ENCODE measurements at places on chromosomes 7 and 10. TPM values are rescaled to one million over a fixed set of nuclear protein-coding genes. Genes with fewer than 3 reads are reported as not detected.

- no peaks in the 10 kb centered on the region for H3K4me1 ChIP-seq
- H3K27ac ChIP-seq: peak overlapping the region; percentile 39
- H3K36me3 ChIP-seq: no peaks in the 10 kb centered on the region
- no peak for DNase-seq
Observed at GRCh38 chr10:32971536-32972091, 13.6 kb upstream of the ITGB1 start.

DNA sequence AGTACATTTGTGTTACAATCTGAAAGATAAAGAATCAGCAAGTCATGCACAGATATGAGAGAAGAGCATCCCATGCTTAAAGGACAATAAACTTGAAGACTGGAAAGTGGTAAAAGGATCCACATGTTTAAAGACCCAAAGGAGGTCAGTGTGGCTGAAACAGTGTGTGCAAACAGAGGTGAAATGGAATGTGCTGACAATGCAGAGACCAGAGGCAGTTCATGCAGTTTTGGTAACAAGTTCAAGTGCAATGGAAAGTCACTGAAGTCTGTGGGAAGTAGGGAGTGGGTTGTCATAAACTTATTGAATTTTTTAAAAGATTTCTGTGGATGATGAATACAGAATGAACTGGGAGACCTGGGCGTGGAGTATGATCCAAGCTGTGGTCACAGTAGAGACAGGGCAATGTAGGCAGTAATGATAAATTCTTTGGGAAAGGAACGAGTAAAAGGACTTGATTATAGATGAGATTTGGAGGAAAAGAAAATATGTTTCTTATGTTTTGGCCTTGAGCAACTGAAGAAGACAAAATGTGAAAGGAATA, 408.0 kb downstream of the HGF start:
- no peaks in the 10 kb centered on the region for H3K4me1 ChIP-seq
- no peak for DNase-seq
- no peak overlapping the region for H3K27ac ChIP-seq
- no peak overlapping the region for H3K4me3 ChIP-seq
- no peaks in the 10 kb centered on the region for H3K36me3 ChIP-seq
- no peaks in the 10 kb centered on the region for H3K27me3 ChIP-seq

DNA sequence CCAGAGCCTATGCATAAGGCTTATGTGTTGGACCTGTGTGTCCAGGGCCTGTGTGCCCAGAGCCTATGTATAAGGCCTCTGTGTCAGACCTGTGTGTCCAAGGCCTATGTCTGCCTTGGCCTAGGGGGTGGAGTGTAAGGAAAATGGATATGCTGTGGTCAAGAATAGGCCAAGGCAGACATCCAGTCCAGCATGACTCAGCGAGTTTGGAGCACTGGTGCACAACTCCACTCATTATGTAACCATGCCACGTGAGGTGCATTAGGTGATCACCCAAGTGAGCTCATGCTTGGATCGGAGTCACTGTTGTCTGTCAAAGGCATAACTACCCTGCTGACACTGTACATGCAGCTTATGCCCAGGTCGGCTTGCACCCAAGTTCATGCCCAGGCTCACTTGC, 238.9 kb downstream of the CACNA2D1 start:
- no peak for DNase-seq
- no peaks in the 10 kb centered on the region for H3K4me1 ChIP-seq
- no peaks in the 10 kb centered on the region for H3K36me3 ChIP-seq
- H3K4me3 ChIP-seq: no peak overlapping the region
- no peak overlapping the region for H3K27ac ChIP-seq

DNA sequence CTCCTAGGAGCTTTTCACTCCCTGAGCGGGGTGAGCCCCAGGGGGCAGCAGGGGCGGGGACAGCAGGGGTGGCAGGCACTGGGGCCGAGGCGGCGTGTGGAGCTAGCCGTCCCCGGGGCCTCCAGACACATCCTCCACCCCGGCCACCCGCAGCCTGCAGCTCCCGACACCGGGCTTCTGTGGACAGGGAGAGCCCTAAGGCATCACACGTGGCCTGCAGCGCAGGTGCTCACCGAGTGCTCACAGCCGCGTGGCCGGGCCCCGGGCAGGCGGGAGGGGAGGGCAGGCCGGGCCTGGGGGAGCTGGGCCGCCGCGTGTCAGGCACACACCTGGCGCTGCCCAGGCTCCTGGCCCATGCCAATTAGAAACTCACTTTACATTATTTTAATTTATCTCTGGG, 51.4 kb downstream of the MICALL2 start:
- DNase-seq: no peak
- peaks cover 28% of the 10 kb centered on the region for H3K27me3 ChIP-seq
- H3K4me1 ChIP-seq: peaks cover 5% of the 10 kb centered on the region
- H3K36me3 ChIP-seq: peaks cover 5% of the 10 kb centered on the region
- no peak overlapping the region for H3K27ac ChIP-seq

- H3K27ac ChIP-seq: no peak overlapping the region
- H3K4me1 ChIP-seq: no peaks in the 10 kb centered on the region
- DNase-seq: no peak
Observed at GRCh38 chr7:83547526-83547925, 101.4 kb downstream of the SEMA3E start.

GRCh38 chr10:128073890-128074289, 52.3 kb downstream of the MKI67 start:
- no peak overlapping the region for H3K4me3 ChIP-seq
- H3K27ac ChIP-seq: no peak overlapping the region
- no peaks in the 10 kb centered on the region for H3K4me1 ChIP-seq
- H3K27me3 ChIP-seq: no peaks in the 10 kb centered on the region
- H3K36me3 ChIP-seq: peaks cover 88% of the 10 kb centered on the region

DNA sequence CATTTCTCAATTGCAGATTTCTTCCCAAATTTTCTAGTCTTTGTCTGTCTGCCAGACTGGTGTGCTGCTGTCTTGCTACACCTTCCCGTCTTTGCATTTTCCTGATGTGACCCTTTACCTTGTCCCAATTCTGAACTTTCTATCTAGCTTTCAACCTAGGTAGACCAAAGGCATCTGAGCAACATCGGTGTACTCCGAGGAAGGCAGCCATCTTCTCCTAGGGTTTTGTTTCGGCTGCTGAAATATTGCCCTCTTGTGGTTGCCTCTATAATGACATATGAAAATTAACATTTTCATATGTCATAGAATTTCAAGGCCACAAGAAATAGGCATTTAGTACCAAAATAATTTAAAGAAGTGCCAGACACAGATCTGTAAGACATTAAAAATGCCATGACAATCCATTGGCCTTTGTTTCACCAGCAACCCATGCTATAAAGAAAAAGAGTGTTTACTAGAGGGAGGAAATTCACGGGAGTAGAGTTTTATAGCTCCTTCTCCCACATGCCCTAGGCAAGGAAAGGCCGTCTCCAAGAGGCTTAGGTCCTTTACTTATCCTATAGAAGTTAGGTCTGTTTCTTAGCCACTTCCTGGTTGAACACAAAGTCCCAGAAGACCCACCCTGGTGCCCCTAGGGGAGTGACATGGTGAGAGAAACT, 23.4 kb downstream of the OR9A2 start:
- H3K27ac ChIP-seq: peak overlapping the region; percentile 4
- peak; percentile 72 for DNase-seq
- peaks cover 3% of the 10 kb centered on the region for H3K27me3 ChIP-seq
- H3K4me1 ChIP-seq: peaks cover 13% of the 10 kb centered on the region
- no peaks in the 10 kb centered on the region for H3K36me3 ChIP-seq

DNA sequence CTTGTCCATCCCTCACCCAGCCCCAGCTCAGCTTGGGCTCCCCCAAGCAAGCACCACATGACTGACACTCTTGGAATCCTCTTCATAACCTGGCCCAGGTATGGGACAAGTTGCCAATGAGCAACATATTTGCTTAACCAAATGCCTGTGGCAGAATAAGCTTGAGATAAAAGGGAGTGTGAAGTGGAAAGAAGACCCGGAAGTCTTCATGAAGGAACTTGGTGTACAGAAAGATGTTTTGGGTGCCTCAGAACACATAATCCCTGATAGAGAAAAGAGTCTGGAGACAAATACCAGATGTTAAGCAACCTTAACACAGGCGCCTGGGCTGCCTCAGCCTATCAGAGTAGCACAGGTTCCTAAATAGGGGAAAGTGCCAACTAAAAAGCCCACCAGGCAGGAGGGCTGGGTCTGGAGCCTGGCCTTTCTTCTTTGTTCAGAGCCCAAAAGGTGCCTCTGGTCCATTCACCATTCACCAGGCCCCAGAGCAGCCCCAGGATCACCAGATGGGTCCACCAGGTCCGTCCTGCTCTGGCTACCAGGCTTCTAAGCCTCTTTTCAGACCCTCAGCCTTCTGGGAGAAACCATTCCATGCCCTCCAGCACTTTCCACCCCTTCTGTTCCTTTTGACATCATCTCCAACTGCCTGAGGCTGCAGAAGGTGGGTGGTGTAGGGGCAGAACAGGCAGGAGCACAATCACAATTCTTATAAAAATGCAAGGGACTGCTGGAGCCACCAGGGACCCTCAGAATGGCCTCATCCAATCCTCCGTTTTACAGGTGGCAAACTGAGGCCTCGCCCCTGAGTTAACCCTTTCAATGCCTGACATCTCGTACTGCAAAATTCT, 22.6 kb downstream of the KCNMA1 start:
- no peak overlapping the region for H3K4me3 ChIP-seq
- peaks cover 6% of the 10 kb centered on the region for H3K27me3 ChIP-seq
- H3K27ac ChIP-seq: no peak overlapping the region
- H3K36me3 ChIP-seq: no peaks in the 10 kb centered on the region

GRCh38 chr7:100801833-100802568, 25.3 kb downstream of the EPHB4 start:
- no peak overlapping the region for H3K27ac ChIP-seq
- peaks cover 14% of the 10 kb centered on the region for H3K4me1 ChIP-seq
- H3K4me3 ChIP-seq: no peak overlapping the region
- no peak for DNase-seq
- H3K36me3 ChIP-seq: no peaks in the 10 kb centered on the region

GRCh38 chr7:149878523-149878921, 4.8 kb downstream of the ATP6V0E2 start:
- peak overlapping the region; percentile 31 for H3K27ac ChIP-seq
- H3K4me1 ChIP-seq: peaks cover 59% of the 10 kb centered on the region
- no peaks in the 10 kb centered on the region for H3K27me3 ChIP-seq
- DNase-seq: no peak

- peaks cover 21% of the 10 kb centered on the region for H3K27me3 ChIP-seq
- DNase-seq: no peak
- H3K4me3 ChIP-seq: no peak overlapping the region
- H3K36me3 ChIP-seq: no peaks in the 10 kb centered on the region
- H3K4me1 ChIP-seq: no peaks in the 10 kb centered on the region
Observed at GRCh38 chr7:73919694-73920375, 58.9 kb downstream of the TMEM270 start.

GRCh38 chr7:23469961-23470250, 385 bp downstream of the IGF2BP3 start:
- peaks cover 70% of the 10 kb centered on the region for H3K27me3 ChIP-seq
- H3K4me1 ChIP-seq: peaks cover 47% of the 10 kb centered on the region
- H3K27ac ChIP-seq: peak overlapping the region; percentile 49
- no peaks in the 10 kb centered on the region for H3K36me3 ChIP-seq
- DNase-seq: no peak
- peak overlapping the region; percentile 79 for H3K4me3 ChIP-seq

GRCh38 chr10:74925708-74926107, 99.3 kb downstream of the KAT6B start:
- no peaks in the 10 kb centered on the region for H3K27me3 ChIP-seq
- H3K4me3 ChIP-seq: no peak overlapping the region
- H3K27ac ChIP-seq: no peak overlapping the region
- DNase-seq: no peak
- peaks cover 59% of the 10 kb centered on the region for H3K4me1 ChIP-seq

GRCh38 chr10:98892523-98892922, 343.1 kb downstream of the HPSE2 start:
- no peaks in the 10 kb centered on the region for H3K4me1 ChIP-seq
- no peak overlapping the region for H3K27ac ChIP-seq
- no peak overlapping the region for H3K4me3 ChIP-seq
- H3K27me3 ChIP-seq: peaks cover 2% of the 10 kb centered on the region
- H3K36me3 ChIP-seq: no peaks in the 10 kb centered on the region

GRCh38 chr10:95241533-95241932, 47.5 kb downstream of the ACSM6 start:
- no peak for DNase-seq
- H3K27me3 ChIP-seq: no peaks in the 10 kb centered on the region
- H3K4me1 ChIP-seq: no peaks in the 10 kb centered on the region
- no peak overlapping the region for H3K4me3 ChIP-seq
- H3K36me3 ChIP-seq: no peaks in the 10 kb centered on the region

- H3K36me3 ChIP-seq: no peaks in the 10 kb centered on the region
- H3K27me3 ChIP-seq: no peaks in the 10 kb centered on the region
- H3K4me1 ChIP-seq: peaks cover 22% of the 10 kb centered on the region
- H3K27ac ChIP-seq: no peak overlapping the region
- H3K4me3 ChIP-seq: no peak overlapping the region
Observed at GRCh38 chr7:107128217-107128616, 40.6 kb upstream of the HBP1 start.

DNA sequence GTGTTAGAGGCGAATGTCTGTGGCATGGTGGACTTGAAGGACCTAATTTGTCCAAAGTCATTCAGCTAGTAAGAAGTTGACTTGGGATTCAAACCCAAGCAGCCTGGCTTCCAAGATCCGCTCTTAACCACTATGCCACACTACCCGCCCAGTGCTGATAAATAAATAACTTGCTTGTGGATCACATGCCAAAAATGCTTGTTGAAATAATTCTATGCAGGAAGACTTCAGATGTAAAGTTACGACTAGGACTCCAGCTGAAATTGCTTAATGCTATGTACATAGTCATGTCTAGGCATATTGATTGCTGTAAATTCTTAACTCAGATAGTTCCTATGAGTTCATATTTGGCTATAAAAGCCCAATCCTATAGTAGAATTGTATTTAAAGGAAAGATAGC, 76.0 kb downstream of the PLXDC2 start:
- no peaks in the 10 kb centered on the region for H3K4me1 ChIP-seq
- H3K27me3 ChIP-seq: no peaks in the 10 kb centered on the region
- no peak overlapping the region for H3K27ac ChIP-seq
- H3K4me3 ChIP-seq: no peak overlapping the region
- no peak for DNase-seq

DNA sequence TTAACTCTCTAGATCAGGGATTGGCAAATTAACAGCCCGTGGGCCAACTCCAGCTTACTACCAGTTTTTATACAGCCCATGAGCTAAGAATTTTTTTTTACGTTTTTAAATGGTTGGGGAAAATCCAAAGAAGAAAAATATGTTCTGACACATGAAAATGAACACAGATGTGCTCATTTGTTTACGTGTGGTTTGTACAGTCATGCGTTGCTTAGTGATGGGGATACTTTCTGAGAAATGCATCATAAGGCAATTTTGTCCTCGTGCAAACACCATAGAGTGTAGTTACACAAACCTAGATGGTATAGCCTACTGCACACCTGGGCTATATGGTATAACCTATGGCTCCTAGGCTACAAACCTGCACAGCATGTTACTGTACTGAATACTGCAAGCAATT, 8.3 kb upstream of the SMKR1 start:
- no peaks in the 10 kb centered on the region for H3K36me3 ChIP-seq
- H3K4me1 ChIP-seq: peaks cover 22% of the 10 kb centered on the region
- no peak overlapping the region for H3K27ac ChIP-seq
- no peak overlapping the region for H3K4me3 ChIP-seq
- no peaks in the 10 kb centered on the region for H3K27me3 ChIP-seq
- DNase-seq: no peak

GRCh38 chr7:29563590-29564495, at the start of gene PRR15:
PRR15 (plus strand) TSS chr7:29563835; CDS start chr7:29566330, 2,495 bp downstream.
- DNase-seq: no peak
- peak within 1 kb of the TSS; percentile 55 for H3K4me3 ChIP-seq
- peaks cover 21% of the 10 kb centered on the region for H3K4me1 ChIP-seq
- peaks cover 68% of the 10 kb centered on the region for H3K27me3 ChIP-seq
- no peak within 1 kb of the TSS for H3K27ac ChIP-seq
- H3K36me3 ChIP-seq: no peaks in the 10 kb centered on the region

Gene CALN1
- polyA plus RNA-seq: 0.15 TPM

Gene GJD4
- polyA plus RNA-seq: not detected

Gene PAX4
- polyA plus RNA-seq: not detected
